ENCODE measurements at places on chromosomes 7 and 10. TPM values are rescaled to one million over a fixed set of nuclear protein-coding genes. Genes with fewer than 3 reads are reported as not detected.

- peak; percentile 53 for DNase-seq
Observed at GRCh38 chr10:79445977-79446757, 743 bp upstream of the ZCCHC24 start.

Gene DENND2A
- polyA plus RNA-seq = 5.5 TPM

Gene CCDC172
- 1.5 TPM for polyA plus RNA-seq

GRCh38 chr10:122051609-122052385 is 62.8 kb downstream of the TACC2 start:
- peak; percentile 71 for DNase-seq

Gene TMEM270
- polyA plus RNA-seq = not detected

GRCh38 chr7:74480861-74481417 is 27.2 kb downstream of the GTF2IRD1 start:
- DNase-seq = peak; percentile 74

- DNase-seq = no peak
Observed at GRCh38 chr7:21184942-21185652, 242.8 kb upstream of the SP4 start.

GRCh38 chr7:12893292-12893691 is 205.9 kb downstream of the ARL4A start:
- no peak for DNase-seq

Gene COBL
- polyA plus RNA-seq = 0.57 TPM

DNA sequence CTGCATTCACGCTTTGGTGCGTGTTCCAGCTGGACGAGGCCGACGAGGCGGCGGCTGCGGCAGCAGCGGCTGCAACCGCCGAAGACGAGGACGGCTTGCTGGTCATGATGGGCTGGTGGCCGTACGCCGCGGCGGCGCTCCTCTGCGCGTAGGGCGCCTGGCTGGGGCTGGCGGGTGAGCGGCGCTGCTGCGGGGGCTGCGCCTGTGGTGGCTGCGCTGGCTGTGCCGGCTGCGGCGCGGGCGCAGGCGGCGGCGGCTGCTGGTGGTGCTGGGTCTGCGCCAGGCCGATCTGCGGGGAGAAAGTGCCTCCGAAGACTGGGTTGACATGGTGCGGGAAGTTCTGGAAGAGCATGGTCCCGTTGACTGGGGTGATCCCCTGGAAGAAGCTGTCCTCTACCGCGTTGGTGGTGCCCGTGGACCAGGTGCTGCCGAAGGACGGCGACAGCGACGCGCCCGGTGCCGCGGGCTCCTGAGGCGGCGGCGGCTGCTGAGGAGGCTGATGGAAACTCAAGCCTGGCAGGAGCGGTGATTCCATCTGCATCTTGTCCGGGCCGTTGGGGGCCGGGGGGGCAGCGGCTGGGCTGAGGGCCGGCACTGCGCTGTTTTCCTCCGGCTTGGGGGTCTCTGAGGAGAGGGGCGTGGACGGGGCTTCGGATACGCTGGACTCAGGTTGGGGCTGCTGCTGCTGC is 51.1 kb downstream of the CPEB3 start:
- peak; percentile 67 for DNase-seq

- DNase-seq = no peak
Observed at GRCh38 chr10:31920538-31920937, 8.1 kb downstream of the ARHGAP12 start.

Gene CTAGE15
- polyA plus RNA-seq = not detected

DNA sequence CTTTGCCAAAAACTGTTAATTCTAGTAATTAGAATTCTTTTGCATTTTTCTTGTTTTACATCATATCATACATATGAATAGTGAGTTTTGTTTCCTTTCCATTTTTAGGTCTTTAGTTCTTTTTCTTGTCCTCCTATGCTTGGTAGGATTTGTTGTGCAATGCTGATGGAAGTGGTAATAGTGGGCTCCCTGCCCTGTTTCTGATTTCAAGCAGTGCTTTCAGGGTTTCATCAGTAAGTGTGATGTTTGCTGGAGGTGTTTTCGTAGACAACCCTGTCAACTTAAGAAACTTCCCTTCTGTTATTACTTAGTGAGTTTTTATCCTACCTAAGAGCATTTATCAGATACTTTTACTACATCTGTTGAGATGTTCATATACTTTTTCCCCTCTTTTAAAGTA is 50.5 kb downstream of the CSGALNACT2 start:
- DNase-seq = no peak

- DNase-seq = peak; percentile 18
Observed at GRCh38 chr10:47048526-47048905, 137.3 kb downstream of the PTPN20 start.

- DNase-seq = no peak
Observed at GRCh38 chr7:3738964-3739363, 437.9 kb downstream of the SDK1 start.

Gene RASSF4
- polyA plus RNA-seq = 5.2 TPM

DNA sequence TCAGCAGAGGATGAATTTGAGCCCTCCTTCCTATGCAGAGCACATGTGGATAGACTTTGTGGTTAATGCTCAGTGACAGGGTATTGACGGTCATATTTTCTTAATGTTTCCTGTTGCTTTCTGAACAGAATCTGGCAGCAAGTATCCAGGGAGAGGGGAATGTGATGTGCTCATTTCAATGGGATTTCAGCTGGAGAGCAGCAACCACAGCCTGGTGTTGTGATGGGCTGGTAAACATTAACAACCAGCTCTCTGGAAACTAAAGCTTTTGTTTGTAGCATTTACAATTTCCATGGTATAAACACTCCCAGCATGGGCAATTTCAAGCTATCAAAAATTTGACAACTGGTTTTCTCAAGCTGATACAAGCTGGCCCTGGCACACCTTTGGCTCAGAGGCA is 215.9 kb downstream of the SH2D4B start:
- DNase-seq = no peak

- DNase-seq = no peak
Observed at GRCh38 chr10:13224210-13224995, 9.8 kb downstream of the UCMA start.

GRCh38 chr10:86801995-86802394 is 45.6 kb downstream of the BMPR1A start:
- no peak for DNase-seq

DNA sequence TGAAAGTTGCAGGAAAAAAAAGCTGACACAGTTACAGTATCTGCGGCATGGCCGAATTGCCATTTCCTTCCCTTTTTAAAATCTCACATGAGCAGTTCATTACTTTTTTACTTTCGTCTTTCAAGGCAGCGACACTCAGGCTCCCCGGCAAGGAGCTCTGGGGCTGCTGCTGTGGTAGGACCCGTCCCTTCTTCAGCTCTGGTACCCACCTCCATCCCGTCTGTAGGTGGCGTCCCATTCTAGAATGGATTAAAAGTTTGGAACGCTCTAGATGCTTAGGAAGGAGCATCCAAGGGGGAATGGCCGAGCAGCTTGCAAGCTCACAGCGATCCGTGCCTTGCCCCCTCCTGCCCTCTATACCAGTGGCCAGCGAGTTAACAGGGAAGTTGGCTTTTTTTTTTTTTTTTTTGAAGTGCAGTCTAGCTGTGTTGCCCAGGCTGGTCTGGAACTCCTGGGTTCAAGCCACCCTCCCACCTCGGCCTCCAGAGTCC is 22.8 kb upstream of the TTYH3 start:
- no peak for DNase-seq

DNA sequence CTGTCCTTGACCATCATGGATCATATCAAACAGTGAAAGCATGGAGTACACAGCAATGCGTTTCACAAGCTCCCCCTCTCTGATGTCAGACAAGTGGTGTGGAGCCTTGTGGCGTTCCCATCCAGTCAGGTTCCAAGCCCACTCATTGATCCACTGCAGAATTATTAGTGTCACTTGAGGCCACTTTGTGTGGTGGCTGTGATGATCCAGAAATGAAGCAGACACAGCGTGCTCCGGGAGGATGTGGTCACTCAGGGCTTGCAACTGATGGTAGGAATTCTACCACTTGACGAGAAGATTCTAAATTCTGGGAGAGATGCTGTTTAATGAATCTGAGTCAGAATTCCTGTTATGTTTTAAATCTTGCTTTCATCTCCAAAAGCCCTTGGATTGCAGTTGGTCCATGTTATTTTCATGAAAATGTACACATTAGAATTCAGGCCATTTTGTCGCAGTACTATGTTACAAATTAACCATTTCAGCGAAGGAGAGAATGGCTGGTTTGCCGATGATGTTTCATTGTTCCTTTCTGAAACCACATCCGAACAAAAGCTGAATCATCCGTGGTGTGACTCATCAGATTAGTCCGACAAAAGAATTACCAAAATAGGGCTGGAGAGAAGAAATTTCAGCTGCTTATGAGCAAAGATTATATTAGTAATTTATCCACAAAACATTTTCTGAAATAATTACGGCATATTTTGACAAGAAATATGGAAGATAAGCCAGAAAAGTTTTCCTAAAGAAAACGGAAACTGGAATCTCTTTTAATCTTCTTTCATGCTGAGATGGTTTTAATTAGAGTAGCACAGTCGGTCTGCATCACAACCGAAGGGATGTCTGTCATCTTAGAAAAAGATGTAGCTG is 48.1 kb downstream of the INSYN2A start:
- DNase-seq = no peak

- DNase-seq = no peak
Observed at GRCh38 chr7:52463341-52463740, 572.1 kb upstream of the POM121L12 start.

Gene DYNC1I1
- 2.5 TPM for polyA plus RNA-seq

DNA sequence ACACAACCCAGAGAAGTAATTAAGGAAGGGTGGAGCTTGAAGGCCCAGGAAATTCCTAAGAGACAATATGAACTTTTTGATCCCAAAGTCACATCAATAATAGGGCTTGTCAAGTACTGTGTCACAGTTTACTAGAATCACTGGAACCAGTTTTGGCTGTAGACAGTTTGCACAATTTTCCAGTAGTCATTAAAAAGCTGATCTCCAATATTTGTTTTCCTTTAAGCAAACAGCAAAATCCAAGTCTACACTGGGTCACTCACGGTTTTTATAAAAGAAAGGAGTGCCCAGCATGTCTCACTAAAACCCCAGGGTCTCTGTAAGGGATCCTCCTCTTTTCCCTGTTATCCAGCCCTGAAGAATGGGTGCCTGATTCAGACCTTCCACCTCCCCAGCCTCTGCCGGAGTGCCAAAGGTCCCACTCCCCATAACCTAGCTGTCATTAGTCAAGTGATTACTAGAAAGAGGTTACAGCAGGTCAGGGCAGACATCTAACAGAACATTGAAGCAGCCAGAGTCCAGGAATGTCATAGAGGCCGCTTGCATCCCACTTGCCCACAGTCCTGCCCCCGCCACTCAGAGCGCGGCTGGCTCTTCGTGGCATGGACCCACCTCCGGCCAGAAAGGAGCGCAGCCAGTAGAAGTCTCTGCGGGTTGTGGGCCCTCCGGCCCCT is 552 bp downstream of the SLC25A16 start:
- DNase-seq = no peak

DNA sequence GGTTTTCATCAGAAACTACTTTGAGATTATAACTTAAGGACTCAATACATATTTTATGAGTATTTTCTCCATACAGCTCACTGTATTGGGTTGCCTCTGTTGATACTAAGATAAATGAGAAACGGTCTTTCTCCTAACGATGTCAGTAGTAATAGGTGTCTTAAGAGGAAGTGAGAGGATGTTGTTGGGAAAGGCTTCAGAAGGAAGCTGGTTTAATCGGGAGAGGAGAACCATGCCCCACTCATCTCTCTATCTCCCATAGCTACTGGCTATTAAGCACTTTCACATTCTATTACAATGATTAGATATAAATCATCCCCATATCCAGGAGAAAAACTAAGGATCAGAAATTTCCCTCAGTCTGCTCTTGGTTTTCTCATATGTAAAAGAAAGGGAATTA is 2.0 kb downstream of the CLEC5A start:
- DNase-seq = no peak

Gene GFRA1
- polyA plus RNA-seq = 1.8 TPM
